H9 (cell line): ENCODE measurements at places on chromosomes 3 and 15. TPM values are rescaled to one million over a fixed set of nuclear protein-coding genes. Genes with fewer than 3 reads are reported as not detected.

Gene SAMD7
- total RNA-seq: not detected in 2 replicates

Gene MKRN3
- total RNA-seq: not detected in 2 replicates

Gene LSAMP
- 0.66 and 0.90 TPM in 2 replicates for total RNA-seq

Gene CTDSPL
- total RNA-seq: 20.8 and 21.3 TPM in 2 replicates

Gene TTLL3
- 10.3 and 14.4 TPM in 2 replicates for total RNA-seq

Gene GOLGA8N
- total RNA-seq: 0.50 and 0.57 TPM in 2 replicates

Gene HIGD2B
- total RNA-seq: not detected in 2 replicates

Gene SH3BP5
- 5.5 and 6.8 TPM in 2 replicates for total RNA-seq

Gene RAD54L2
- 40.4 and 40.7 TPM in 2 replicates for total RNA-seq

Gene FAM81A
- 1.0 and 1.7 TPM in 2 replicates for total RNA-seq

DNA sequence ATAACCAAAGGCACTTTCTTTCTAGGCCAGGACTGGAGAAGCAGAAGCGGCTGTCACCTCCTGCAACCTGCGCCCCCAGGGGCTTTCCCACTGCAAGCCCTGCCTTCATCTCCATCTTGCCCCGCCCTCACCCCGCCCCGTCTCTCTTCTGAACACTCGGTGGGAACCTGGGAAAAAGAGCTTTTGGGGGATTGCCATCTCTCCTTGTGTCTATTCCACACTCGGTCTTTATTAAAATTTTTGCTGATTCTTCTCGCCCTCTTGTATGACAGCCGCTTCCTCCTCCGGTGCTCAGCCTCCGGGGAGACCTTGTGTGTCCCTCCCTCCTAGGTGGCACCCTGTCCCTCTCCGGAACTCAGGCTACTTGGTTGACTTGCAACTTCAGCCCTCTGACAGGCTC lies 41.9 kb upstream of the SPESP1 start:
- DNase-seq: peak; percentile 73

DNA sequence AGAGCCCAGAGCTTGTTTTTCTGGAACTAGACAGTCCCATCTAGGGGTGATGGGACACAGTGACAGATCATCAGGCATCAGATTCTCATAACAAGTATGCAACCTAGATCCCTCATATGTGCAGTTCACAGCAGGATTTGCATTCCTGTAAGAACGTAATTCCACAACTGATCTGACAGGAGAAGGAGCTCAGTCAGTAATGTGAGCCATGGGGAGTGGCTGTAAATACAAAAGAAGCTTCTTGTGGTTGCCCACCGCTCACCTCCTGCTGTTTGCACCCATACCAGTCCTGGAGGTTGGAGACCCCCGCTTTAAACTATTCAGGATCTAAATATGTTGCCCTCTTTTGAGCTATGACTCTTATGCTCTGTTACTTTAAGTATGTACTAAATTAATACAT lies 167.3 kb downstream of the ALCAM start:
- no peak for DNase-seq

DNA sequence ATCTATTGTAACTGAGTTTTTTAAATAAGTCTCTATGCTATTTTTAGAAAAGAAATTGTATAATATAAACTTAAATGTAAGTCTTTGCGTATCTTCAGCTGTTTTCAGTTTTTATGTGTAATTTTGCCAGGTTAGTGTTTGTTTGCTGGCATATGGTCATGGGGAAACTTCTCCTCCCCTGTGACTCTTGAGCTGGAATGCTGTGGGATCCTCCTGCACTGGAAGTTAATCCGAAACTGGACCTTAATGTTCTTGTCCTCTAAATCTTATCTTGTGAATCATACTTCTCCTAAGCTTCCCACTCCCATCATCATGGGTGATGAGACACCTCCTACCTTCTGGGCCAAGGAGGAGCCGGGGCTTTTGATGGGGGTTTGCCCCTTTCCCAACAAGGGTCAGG lies 52.4 kb upstream of the CHST2 start:
- no peak for DNase-seq

- no peak for DNase-seq
Observed at GRCh38 chr15:88661041-88661700, 22.4 kb downstream of the ISG20 start.

GRCh38 chr3:128410669-128411573 lies 55.8 kb downstream of the DNAJB8 start:
- no peak for DNase-seq

DNA sequence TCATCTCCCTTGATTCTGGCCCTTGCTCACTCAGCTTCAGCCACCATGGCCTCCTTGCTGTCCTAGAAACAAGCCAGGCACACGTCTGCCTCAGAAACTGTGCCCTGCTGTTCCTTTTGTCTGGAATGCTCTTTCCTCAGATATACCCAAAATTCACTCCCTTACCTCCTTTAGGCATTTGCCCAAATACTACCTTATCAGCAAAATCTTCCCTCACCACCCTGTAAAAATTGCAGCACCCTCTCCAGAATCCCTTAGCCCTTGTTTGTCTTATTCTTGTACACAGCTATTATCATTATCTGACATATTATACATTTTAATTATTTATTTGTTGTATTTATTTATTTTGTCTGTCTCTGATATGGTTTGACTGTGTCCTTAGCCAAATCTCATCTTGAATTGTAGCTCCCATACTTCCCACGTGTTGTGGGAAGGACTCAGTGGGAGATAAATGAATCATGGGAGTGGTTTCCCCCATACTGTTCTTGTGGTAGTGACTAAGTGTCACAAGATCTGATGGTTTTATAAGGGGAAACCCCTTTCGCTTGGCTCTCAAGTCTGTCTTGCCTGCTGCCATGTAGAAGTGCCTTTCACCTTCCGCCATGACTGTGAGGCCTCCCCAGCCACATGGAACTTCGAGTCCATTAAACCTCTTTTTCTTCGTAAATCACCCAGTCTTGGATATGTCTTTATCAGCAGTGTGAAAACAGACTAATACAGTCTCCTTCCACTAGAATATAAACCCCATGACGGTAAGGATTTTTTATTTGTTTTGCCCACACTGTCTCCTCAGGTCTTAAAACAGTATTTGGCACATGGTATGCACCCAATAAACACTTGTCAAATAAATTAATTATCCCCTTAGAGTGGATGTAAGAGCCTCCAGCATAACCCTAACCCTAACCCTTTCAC lies 60.0 kb upstream of the STT3B start:
- no peak for DNase-seq

- no peak for DNase-seq
Observed at GRCh38 chr3:114794894-114795630, 352.0 kb downstream of the ZBTB20 start.

DNA sequence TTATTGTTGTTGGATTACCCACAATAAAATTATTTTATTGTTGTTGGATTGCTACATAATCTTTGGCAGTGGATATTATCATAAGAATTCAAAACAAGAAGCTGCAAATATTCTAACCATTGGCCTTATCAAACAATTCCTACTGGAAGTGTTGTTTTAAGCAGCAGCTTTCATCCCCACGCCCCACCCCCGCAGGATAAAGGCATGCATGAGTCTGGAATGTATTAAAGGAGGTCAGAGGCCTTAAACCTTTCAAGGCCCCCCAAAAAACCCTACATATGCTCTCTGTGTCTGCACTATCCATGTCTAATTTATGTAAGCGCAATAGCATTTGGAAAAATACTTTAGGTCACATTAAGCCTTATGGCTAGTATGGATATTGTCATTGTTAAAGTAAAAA lies 23.1 kb downstream of the P3H2 start:
- DNase-seq: no peak

- DNase-seq: no peak
Observed at GRCh38 chr3:119221779-119222320, 18.8 kb downstream of the B4GALT4 start.

- DNase-seq: peak; percentile 87
Observed at GRCh38 chr15:43903864-43904290, 77.1 kb downstream of the WDR76 start.

DNA sequence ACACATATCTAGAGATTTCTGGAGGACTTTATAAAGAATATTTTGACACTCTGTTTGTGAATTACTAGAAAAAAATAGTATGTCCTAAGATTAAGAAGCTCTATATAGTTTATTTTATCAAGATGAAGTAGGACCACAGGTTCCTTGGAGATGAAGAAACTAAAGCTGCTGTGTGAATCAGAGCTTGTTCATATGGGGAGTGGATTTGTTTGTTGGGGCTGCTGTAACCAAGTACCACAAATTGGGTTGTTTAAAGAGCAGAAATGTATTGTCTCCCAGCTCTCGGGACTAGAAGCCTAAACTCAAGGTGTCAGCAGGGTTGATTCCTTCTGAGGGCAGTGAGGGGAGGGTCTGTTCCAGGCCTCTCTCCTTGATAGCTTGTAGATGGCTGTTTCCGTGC lies 270.6 kb upstream of the UMPS start:
- no peak for DNase-seq

DNA sequence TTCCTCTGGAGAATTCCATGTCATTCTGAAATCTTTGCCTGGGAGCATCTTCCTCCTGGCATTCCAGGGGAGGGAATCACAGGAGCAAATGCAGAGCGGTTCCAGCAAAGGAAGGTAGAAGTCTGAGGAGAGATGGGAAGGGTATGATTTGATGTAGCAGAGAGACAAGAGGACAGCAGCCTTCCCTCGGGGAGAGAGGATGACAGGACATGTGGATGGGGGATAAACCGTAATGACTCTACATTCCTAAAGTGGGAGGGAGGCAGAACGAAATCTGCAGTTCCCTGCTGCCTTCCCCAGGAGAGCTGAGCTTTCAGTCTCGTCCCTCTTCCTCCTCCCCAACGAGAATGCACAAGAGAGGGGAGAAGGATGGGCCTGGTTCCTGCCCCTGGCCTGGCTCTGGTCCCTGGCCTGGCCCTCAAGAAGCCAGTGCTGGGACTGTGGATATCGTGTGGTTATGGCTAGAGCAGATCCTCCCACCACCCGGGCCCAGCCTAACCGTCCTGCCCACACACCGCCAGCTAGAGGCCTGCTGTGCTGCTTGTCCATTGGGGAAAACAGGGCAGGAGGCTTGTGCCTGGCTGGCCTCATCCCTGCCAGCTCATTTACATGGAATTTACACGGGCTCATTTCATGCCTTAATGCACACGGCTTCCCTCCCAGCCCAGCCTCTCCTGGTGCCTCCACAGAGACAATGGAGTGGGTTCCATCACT lies 26.6 kb downstream of the SEMA7A start:
- DNase-seq: no peak

DNA sequence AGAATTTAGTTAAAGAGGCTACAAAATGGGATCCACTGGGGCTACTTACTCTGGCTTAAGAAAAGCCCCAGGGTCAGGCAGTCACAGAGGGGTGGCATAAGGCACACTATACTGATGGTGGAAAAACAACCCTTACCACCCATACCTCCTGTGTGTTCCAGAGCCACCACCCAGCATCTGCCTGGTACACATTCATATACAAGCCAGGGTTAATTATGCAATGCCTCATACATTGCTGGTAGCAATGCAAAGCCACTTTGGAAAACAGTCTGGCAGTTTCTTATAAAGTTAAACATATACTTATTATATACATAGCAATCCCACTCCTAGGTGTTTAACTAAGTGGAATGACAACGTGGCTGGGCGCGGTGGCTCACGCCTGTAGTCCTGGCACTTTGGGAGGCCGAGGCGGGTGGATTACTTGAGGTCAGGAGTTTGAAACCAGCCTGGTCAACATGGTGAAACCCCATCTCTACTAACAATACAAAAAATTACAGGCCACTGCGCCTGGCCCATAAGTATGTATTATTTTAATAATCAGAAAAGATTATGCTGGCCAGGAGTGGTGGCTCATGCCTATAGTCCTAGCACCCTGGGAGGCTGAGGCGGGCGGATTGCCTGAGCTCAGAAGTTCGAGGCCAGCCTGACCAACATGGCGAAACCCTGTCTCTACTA lies 15.2 kb upstream of the NCKIPSD start:
- no peak for DNase-seq

GRCh38 chr3:27507515-27508266 lies 23.5 kb upstream of the SLC4A7 start:
- no peak for DNase-seq

DNA sequence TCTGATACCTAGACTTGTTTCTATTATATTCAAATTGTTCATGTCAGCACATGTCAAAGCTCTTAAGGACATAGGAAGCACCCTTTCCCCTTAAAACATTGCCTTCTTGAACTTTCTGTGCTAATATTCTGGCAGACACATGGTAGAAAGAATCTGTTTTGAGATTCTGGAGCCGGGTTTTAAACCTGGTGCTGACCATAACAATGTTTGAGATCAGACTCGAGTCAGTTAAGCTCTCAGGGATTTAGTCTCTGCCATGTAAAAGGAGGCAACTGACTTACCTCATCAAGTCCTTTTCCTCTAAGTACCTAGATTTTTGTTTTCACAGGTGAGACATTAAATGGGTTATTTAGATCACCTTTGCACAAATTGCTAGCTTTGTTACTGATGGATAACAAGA lies 38.9 kb downstream of the RBMS3 start:
- no peak for DNase-seq

GRCh38 chr3:194330579-194330978 lies 20.5 kb downstream of the CPN2 start:
- DNase-seq: no peak

GRCh38 chr3:196406811-196407470 lies 25.3 kb downstream of the UBXN7 start:
- no peak for DNase-seq

GRCh38 chr3:129352045-129352444 lies 73.4 kb downstream of the HMCES start:
- peak; percentile 54 for DNase-seq

DNA sequence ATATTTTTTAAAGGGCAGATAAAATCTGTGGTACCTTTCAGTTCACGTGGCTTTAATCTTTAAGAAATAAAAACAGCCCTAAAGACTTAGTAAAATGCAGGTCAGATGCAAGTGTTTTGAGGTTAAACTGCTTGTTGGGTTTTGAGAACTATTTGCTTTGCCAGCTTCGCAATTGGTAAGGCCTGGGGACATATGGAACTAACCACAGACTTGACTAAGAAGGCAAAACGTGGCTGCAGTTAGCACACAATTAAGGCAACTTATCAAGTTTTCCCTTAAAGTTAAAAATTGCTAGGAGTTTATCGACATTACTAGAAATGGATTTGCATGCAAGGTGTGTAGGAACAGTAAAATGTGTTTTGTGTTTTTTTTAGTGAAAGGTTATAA lies 206.9 kb downstream of the ZNF385D start:
- DNase-seq: no peak

- no peak for DNase-seq
Observed at GRCh38 chr3:47130557-47130956, 33.4 kb downstream of the SETD2 start.

DNA sequence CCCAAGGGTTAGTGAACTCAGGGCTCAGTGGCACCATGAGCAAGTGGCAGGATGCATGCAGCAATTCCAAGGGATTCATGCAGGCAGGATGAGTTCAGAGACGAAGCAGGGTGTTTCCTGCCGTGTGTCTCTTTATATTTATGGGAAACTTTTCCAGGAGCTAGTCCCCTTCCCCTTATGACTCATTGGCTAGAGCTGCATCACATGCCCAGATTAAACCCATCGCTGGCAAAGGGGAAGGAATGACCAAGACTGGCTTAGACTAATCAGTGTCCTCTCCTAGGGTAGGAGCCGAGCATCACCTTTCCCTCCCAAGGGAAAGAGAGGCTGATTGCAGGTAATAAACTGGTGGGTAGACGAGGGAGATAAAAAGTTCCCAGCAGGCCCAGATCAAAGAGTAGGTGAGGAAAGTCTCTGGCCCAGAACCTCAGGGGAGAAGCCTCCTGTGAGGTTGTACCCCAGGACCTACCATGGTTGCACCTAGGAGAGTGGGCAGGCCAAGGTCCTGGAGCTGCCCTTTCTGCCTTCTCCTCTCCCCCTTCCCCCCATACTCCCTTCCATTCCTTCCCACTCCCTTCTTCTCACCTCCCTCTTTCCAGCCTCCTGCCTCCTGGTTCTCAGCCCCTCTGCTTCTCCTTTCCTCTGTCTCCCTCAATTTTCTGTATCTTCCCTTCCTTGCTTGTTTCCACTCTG lies 67.8 kb upstream of the ITGA11 start:
- no peak for DNase-seq

GRCh38 chr15:66864086-66864830 lies 162.2 kb downstream of the SMAD6 start:
- peak; percentile 24 for DNase-seq
